ENCODE measurements at places on chromosomes 6 and 20.

GRCh38 chr6:106496823-106497222 is 132.5 kb downstream of the RTN4IP1 start:
- no peak for DNase-seq

GRCh38 chr6:80541181-80541580 is 434.7 kb downstream of the BCKDHB start:
- DNase-seq: no peak

DNA sequence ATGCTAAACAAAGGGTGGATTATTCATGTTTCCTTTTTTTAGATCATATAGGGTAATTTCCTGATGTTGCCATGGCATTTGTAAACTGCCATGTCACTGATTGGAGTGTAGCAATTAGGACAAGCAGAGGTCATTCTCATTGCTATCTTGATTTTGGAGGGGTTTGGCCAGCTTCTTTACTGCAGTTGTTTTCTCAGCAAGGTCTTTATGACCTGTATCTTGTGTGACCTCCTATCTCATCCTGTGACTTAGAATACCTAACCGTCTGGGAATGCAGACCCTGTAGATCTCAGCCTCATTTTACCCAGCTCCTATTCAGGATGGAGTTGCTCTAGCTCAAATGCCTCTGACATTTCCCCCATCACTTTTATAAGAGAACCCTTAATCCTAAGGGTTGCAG is 53.6 kb downstream of the CDS2 start:
- no peak for DNase-seq

DNA sequence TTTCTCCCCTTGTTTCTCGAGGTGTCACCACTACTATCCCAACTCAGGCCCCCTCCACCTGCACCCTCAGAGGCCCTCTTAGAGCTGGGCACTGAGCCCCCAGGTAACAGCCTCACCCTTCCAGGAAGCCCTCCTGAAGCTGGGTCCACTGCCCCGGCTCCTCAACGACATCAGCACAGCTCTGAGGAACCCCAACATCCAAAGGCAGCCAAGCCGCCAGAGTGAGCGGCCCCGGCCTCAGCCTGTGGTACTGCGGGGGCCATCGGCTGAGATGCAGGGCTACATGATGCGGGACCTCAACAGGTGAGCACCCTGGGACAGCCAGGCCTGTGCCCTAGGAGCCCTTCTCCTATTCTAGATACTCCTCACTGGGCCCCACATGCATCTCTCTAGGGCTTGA is 12.9 kb upstream of the ZBTB9 start:
- no peak for DNase-seq

DNA sequence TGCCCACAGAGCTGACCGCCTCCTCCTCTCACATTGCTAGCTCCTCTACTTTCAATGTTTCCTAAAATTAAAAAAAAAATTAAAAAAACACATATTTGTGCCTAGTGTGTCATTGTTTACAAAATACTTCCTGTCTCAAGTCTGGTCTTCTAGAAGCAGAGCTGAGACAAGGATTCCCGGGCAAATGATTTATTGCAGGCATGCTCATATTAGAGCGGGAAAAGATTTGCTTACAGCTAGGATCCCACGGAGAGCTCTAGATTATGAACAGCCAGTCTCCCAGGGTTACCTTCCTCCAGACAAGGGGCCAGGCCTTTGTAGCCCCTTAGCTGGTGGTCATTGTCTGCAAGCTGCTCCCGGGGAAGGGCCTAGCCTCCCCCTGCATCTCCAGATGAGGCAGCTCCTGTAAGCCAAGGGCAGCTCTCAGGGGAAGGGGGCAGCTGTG is 9.4 kb downstream of the PACSIN1 start:
- no peak for DNase-seq

- no peak for DNase-seq
These were observed 15.8 kb downstream of the TIAM2 start for GRCh38 chr6:155010940-155011339.

- DNase-seq: no peak
These were observed 62.7 kb downstream of the TSHZ2 start for GRCh38 chr20:53034899-53035298.

- no peak for DNase-seq
These were observed 246.1 kb downstream of the RIMS1 start for GRCh38 chr6:72132427-72132826.

- DNase-seq: no peak
These were observed 189.5 kb upstream of the MANEA start for GRCh38 chr6:95387845-95388244.

GRCh38 chr6:12012038-12012557 is at the start of gene HIVEP1:
Gene HIVEP1 (plus strand): TSS chr6:12012312. CDS start chr6:12015629, 3,317 bp downstream.
- no peak for DNase-seq

DNA sequence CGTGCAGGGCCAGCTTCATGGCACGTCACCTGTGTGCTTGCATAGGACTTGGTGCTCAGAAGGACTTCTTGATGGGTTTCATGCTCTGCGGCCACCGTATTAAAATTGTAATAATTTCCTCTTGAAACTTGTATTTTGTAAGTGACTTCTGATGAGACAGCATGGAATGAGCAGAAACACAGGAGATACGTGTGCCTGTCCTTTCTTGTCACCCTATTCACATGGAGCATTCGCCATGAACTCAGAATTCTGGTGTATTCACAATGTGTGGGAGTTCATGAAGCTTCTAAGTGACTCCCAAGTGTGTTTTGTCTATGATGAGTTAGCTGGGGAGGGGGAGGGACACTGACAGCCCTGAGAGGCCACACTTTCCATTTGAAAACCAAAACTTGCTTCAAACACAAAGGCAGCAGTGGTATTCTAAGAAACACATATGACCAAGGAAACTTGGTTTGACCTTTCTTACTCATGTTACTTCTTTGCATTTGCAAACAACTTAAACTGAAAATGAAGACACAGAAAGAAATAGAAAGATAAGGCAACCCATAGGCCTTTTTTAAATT is 92.1 kb upstream of the NEDD9 start:
- DNase-seq: peak; percentile 49

GRCh38 chr6:157682856-157683481 is 140.1 kb upstream of the SNX9 start:
- no peak for DNase-seq

All from CD4-positive, alpha-beta T cell treated with Interleukin-2 at 100 ng/mL for 4 hours (primary cell).